RWPE2 (cell line): ENCODE measurements at places on chromosomes 1 and 21.

DNA sequence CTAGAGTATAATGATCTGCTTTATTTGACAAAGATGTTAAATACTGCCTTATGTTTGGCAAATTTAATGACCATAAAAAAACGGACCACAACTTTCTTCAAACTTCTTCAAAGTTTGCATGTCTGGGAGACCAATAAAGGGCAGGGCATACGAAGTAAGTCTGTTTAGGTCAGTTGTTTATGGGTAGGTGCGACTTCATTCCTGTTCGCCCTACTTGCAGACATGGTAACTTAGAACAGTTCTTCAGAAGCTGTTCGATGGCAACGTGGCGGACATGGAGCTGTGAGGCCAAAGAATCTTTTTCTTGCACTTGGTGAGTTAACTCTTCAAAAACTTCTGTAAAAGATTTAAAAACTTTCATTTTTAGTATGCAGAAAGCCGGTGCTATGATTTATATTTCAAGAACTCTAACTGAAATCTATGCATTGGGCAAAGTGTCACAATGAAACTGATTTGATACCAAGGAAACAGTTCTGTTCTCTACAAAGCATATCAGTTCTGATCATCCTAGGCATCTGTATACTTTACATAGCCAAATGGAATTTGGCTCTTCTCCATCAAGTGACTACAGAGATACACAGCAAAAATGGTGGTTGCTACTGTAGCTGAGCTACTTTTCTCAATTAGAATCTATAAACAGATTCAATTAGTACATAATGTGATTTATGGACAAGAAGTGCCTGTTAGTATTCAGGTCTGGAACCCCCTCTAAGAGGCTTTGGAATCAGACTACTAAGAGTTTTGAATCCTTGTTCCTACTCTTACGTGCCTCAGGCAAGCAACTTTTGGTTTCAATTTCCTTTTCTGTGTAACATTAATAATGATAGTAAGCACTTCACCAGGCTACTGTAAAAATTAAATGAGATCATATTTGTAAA is 25.7 kb downstream of the C21orf91 start:
- no peak for DNase-seq

DNA sequence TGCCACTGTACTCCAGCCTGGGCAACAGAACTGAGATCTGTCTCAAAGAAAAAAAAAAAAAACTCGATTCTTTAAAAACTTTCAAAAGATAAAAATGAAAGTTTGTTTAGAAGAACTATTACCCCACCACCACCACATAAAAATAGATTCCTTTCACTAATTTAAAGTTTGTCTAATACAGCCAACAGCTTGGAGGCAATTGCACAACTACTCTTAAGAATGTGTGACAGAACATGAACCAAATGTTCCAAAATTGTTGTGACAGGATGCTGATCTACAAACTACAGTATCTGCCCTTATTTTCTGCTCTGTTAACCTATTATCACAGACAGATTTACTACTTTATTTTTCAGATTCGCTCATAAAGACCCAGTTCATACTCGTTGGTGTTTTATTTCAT is 5.5 kb upstream of the TGFBR3 start:
- DNase-seq, result no peak

DNA sequence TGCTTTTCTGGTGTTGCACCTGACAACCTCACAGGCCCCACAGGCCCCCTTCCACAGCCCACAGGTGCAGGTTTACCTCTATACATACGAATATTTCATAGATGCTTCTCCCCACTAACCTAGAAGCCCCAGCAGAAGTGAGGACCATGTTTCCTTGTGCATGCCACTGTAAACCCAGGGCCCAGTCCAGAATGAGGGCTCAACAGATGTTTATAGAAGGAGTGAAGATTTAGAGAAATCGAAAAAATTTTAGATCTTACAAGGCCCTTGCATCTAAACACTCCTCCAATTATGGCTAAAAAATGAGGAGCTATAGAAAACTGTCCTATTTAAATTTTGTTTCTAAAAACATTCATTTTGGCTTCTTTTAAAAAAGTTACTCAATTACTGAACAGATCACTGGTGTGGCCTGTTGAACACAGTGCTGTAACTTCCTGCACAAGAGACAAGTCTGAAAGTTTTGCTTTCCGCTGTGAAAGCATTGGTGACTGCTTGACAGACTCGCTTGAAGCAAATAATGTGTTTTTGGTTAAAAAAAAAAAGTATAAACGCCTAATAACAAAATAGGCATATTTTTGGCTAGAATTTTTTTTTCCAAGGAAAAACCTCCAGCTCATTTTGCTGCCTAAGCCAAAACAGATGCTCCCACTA is 1.2 kb downstream of the ABCB10 start:
- DNase-seq, result no peak

DNA sequence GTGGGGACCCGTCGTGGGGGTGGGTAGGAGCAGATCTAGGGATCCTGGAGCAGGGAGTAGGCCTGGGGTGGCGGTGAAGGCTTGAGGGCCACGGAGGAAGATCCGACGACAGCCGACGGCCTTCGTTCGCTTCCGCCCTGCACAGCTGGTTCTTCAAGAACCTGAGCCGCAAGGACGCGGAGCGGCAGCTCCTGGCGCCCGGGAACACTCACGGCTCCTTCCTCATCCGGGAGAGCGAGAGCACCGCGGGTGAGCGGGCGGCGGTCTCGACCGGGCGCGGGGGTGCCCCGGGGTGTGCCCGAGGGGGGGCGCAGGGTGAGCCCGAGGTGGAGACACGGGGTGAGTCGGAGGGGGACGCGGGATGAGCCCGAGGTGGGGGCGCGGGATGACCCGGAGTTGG is 16.5 kb upstream of the HDAC1 start:
- peak; percentile 57 for DNase-seq

- no peak for DNase-seq
Measured at GRCh38 chr1:151352021-151352718, 5.1 kb upstream of the RFX5 start.

DNA sequence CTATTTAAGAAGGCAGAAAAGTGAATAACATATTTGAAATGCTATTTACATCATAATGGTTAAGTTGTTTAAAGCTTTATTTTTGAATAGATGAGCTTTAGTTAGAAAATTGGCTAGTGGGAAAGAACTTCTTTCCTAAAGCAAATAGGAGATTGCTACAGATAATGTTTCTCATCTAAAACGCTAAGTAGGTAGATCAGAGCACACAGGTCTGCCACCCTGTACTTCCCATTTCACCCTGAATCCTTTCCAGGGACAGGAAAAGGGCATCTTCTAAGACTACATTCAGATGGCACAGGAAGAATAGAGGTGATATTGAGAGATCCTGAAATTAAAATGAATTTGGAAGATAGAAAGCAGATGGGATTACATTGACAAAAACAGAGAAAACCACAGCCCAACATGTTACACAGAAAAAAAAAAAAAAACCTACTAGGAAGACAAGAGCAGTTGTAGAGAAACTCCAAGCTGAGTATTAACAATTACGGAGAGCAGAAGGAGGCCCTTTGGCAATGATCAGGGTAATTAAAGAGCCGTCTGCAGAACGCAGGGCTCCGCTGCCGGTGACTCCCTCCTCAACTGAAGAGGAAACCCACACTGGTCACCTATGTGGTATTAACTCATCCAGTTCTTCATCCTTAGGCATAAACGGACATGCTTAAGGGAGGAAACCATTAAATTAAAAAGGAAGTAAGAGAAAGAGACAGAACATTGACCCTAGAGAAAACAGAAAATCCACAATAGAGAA is 53.6 kb upstream of the MAP10 start:
- DNase-seq, result no peak

GRCh38 chr1:7383671-7384520 is 387.2 kb upstream of the VAMP3 start:
- DNase-seq, result no peak

- DNase-seq, result no peak
Measured at GRCh38 chr1:91781371-91781825, 104.6 kb downstream of the TGFBR3 start.

GRCh38 chr1:223022641-223023473 is 120.2 kb downstream of the TLR5 start:
- DNase-seq, result no peak

GRCh38 chr1:150089846-150090520 is 22.4 kb downstream of the VPS45 start:
- DNase-seq, result no peak

DNA sequence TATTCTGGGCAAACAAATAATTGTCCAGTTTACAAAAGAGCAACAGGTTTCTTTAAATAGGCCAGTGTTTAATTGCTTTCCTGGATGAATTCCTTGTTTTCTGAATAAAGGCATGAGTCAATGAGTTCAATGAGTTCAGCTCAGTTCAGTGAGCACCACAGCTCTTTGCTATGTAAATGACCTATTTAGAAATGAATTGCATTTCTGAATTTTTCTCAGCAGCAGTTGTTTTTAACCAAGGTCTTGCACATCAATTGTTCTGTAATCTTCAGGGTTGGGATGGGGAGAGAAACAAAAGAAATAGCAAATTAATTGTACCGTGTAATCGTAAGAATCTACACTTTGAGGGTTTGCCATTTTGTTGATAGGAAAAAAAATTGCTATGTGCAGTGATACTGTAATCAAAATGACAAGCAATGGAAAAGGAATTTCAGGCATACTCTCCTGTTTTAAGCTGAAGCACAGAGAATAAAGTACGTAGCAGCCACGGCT is 45.7 kb downstream of the MIS18A start:
- no peak for DNase-seq

DNA sequence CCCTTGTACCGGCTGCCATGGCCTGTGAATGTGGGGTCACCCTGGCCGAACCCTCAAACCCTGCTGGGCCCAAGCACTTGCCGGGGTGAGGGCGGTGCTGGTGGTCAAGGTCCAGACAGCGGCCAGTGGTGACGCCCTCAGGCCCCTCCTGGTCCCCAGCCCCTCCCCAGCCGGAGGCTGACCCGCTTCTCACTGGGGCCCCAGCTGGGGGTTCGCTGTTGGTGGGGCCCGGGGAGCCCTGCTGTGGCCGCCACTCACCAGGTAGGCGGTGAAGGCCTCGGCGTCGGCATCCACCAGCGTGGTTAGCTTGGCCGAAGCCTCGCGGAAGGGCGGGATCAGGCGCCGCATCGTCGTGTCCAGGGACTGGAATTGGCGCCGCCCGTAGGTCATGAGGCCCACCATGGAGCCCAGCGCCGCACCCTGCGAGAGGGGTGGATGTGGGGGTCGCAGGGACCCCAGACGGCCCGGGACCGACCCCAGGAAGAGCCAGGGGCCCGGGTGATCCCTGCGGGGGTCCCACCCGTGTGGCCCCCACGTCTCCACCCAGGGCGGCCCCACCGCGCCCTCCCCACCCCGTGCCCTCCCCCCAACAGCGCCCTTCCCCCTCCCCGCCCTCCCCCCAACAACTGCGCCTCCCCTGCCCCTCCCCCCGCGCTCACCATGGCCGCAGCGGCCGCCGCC is 10.1 kb downstream of the FTCD start:
- no peak for DNase-seq

DNA sequence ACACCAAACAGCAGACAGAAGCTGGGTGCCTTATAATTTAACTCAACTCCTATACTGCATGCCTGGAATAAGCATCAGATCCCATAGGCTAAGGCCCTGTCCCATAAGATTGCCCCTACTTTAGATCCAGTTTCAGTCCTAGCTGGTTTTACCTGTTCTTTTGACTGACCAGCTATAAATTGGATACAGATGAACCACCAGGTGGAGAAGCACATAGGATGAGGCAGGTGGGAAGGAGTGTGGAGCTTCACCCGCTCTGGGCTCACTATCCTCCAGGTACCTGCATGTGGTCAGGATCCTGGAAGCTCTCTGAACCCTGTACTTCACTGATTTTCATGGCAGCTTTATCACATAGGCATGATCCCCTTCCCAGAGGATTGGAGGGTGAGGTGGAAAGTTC is 51.3 kb downstream of the MAST2 start:
- DNase-seq, result no peak

- DNase-seq, result peak; percentile 54
Measured at GRCh38 chr1:1173793-1174415, at the start of gene TTLL10. Gene TTLL10 (plus strand): TSS chr1:1173880. CDS start chr1:1179216, 5,336 bp downstream.

GRCh38 chr1:81827942-81828341 is 27.2 kb downstream of the ADGRL2 start:
- no peak for DNase-seq

GRCh38 chr1:22738522-22738921 is 27.9 kb downstream of the EPHB2 start:
- DNase-seq, result no peak

DNA sequence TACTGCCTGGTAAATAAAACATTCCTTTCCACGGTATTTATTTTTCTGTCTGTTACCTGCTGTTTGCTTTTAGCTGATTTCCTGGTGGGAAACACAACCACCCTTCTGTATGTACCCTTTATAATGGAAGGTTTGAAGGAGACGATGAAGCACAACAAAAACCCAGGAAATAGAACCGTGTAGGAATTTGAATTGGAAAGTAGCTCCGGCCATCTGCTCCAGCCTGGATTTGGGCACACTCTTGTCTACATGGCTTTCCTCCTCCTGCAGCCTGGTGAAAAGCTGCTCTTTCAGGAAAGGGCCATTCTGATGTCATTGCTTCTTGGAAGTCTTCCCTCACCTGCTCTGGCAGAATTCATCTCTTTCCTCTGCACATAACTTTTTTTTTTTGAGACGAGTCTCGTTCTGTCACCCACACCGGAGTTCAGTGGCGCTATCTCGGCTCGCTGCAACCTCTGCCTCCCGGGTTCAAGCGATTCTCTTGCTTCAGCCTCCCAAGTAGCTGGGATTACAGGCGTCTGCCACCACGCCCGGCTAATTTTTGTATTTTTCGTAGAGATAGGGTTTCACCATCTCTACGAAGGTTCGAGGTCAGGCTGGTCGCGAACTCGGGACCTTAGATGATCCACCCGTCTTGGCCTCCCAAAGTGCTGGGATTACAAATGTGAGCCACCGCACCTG is 2.7 kb downstream of the AK4 start:
- DNase-seq, result no peak

DNA sequence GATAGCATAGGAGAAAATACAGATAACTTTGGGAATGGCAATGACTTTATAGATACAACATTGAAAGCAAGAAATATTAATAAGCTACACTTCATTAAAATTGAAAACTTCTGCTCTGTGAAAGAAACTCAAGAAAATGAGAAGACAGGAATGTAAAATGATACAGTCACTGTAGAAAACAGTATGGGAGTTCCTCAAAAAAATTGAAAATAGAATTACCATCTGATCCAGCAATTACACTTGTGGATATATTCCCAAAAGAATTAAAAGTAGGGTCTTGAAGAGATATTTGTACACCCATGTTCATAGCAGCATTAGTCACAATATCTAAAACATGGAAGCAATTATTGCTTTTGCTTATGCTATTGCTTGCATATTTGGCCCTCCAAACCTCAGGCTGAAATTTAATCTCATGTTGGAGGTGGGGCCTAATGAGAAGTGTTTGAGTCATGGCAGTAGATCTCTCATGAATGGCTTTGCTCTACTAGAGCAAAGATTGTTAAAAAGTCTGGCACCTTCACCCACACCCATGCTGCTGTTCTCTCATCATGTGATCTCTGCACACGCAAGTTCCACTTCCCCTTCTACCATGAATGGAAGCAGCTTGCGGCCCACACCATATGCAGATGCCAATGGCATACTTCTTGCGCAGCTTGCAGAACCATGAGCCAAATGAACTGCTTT is 15.3 kb upstream of the AHCYL1 start:
- no peak for DNase-seq

GRCh38 chr21:46183910-46184624 is at the start of gene SPATC1L:
Gene SPATC1L (minus strand): TSS chr21:46184459. CDS start chr21:46182816, 1,643 bp downstream.
- DNase-seq, result no peak

GRCh38 chr1:165592945-165593823 is 37.9 kb upstream of the MGST3 start:
- DNase-seq, result no peak

- no peak for DNase-seq
Measured at GRCh38 chr1:240766831-240767230, 154.9 kb upstream of the GREM2 start.
